Ascending aorta (tissue), 2 donors: ENCODE measurements at places on chromosomes 5 and 9. TPM values are rescaled to one million over a fixed set of nuclear protein-coding genes. Genes with fewer than 3 reads are reported as not detected.

Gene IGIP
- 5.6 TPM for total RNA-seq

DNA sequence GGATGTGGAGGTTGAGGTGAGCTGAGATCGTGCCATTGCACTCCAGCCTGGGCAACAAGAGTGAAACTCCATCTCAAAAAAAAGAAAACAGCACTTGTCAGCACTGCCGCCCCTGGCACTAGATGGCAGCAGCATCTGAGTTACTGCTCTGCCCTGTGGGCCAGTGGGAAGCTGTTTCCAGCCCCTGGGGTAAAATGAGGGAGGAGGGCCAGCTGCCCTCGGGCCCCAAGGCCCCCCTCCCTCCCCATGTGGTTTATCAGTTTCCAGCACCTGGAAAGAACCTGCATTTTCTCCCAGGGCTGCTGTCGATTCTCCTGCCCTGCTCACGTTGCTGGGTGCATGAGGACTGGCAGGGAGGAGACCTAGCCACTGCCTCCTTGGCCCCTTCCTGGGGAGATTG is 13.2 kb upstream of the CEL start:
- H3K27ac ChIP-seq = no peak overlapping the region
- H3K4me1 ChIP-seq = no peaks in the 10 kb centered on the region
- DNase-seq = no peak
- no peak overlapping the region for H3K4me3 ChIP-seq
- peaks cover 86% of the 10 kb centered on the region for H3K36me3 ChIP-seq

DNA sequence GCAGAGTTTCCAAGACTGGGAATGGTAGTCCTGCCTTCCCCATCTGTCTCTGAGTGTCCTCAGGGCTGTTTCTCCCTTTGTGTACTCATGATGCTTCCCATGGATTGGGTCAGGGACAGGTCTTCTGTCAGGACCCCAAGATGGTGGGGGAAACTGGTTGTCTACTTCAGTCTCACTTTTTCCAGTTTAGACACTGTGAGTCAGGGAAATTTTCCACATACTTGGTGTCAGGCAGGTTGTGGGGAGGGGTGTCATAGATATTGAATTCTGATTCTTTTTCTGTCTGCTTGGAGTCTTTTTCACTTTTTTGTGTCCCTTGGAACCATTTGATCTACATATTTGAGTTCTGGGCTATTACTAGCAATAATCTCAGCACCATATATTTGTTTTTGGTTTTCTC is 10.3 kb downstream of the POLK start:
- no peaks in the 10 kb centered on the region for H3K4me1 ChIP-seq
- no peaks in the 10 kb centered on the region for H3K27me3 ChIP-seq
- DNase-seq = no peak
- H3K36me3 ChIP-seq = no peaks in the 10 kb centered on the region
- H3K4me3 ChIP-seq = no peak overlapping the region
- H3K27ac ChIP-seq = peak overlapping the region; percentile 72

DNA sequence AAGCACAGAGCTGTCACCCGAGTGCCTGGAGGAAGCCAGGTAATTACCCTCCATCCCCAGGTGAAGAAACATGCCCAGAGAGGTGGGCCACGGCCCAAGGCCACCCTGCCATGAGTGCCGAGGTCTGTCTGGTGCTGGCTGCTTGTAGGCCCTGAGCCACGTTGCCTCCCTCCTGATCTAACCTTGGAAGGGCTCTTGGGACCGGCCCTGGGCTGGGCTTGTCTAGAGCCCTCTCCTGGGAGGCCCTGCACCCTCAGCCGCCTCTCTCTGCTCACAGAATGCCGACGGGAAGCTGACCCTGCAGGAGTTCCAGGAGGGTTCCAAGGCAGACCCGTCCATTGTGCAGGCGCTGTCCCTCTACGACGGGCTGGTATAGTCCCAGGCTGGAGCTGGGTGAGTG is 39.4 kb upstream of the HMCN2 start:
- no peak overlapping the region for H3K4me3 ChIP-seq
- no peak for DNase-seq
- H3K27me3 ChIP-seq = no peaks in the 10 kb centered on the region

- no peaks in the 10 kb centered on the region for H3K4me1 ChIP-seq
- H3K27ac ChIP-seq = no peak overlapping the region
- DNase-seq = no peak
- no peak overlapping the region for H3K4me3 ChIP-seq
- H3K27me3 ChIP-seq = no peaks in the 10 kb centered on the region
- H3K36me3 ChIP-seq = peaks cover 50% of the 10 kb centered on the region
Measured at GRCh38 chr9:93546356-93546755, 30.0 kb upstream of the PHF2 start.

DNA sequence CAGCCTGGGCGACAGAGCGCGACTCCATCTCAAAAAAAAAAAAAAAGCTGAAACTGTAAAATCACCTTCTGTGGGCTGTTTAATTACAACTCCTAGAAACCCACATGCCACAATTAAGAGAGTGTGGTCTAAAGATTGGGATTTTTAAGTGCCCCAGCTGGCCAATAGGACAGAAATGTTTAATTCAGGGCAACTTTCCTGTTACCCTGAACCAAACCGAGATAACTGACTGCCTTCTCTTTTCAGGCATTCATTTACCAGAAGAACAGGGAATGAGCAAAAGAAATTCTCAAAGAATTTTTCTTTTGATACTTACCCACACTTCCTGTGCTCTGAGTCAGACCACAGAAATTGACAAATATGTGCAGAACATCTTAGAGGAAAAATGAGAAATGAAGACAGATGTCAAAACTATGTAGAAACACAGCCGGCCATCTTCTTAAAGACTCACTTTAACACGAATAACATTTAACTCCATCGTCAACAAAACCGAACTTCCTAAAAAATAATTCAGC is 221.3 kb upstream of the DAPK1 start:
- DNase-seq = no peak
- no peaks in the 10 kb centered on the region for H3K27me3 ChIP-seq
- H3K36me3 ChIP-seq = no peaks in the 10 kb centered on the region
- H3K4me3 ChIP-seq = no peak overlapping the region

DNA sequence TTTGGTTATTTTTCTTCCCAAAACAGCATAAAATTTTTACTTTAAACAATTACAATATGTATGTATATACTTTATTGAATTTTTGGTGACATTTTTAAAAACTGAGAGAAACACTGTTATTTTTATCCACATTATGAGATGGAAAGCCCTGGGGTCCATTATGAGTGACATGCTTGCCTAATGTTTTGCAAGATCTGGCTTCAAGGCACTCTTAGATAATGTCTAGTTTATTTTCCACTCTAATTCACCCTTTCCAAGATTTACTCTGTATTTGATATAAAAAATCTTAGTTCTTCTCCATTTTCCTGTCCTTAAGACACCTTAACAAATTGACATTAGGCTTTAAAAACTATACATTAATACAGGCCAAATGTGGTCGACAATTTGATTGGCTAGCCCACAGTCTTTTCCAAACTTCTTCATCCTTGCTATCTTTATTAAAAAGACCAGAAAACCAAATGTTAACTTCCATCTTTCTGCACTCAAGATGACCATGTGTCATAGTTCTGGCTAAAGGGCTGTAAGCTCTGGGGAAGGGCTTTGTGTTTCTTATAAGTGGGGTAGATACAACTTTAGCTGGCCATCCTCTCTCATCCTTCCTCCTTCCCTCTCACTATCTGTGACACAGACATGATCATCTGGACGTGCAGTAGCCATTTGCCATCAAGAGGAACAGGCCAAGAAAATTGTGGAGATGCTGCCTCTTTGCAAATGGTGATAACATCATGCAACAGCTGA is 561.1 kb downstream of the PDE4D start:
- no peak overlapping the region for H3K4me3 ChIP-seq
- H3K27me3 ChIP-seq = no peaks in the 10 kb centered on the region
- no peak for DNase-seq
- H3K27ac ChIP-seq = no peak overlapping the region
- no peaks in the 10 kb centered on the region for H3K4me1 ChIP-seq

DNA sequence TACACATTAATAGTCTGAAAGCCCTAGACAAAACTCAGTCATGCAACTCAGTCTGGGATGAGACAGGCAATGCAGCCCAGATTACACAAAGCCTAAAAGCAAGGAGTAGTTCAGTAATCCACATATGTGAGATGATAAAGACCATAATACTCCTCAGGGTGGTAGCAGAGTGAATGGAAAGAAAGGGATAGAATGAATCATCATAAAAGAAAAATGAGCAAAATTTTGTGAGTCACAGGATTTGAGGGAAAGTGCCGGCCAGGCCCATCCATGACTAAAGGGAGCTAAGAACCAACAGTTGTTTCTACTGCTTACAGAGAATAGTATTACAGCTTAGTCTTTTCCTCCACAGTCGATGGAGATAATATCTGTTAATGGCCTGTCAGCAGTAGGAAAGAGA is 90.0 kb upstream of the POU5F2 start:
- no peaks in the 10 kb centered on the region for H3K4me1 ChIP-seq
- H3K27me3 ChIP-seq = no peaks in the 10 kb centered on the region
- no peak overlapping the region for H3K4me3 ChIP-seq
- DNase-seq = no peak

GRCh38 chr5:151317871-151318270 is 14.3 kb upstream of the SLC36A3 start:
- no peaks in the 10 kb centered on the region for H3K27me3 ChIP-seq
- H3K27ac ChIP-seq = no peak overlapping the region
- no peak overlapping the region for H3K4me3 ChIP-seq
- no peak for DNase-seq
- H3K4me1 ChIP-seq = no peaks in the 10 kb centered on the region

GRCh38 chr5:27325513-27325912 is 287.1 kb upstream of the CDH9 start:
- no peaks in the 10 kb centered on the region for H3K4me1 ChIP-seq
- no peak overlapping the region for H3K27ac ChIP-seq
- no peak for DNase-seq
- H3K27me3 ChIP-seq = no peaks in the 10 kb centered on the region
- H3K4me3 ChIP-seq = no peak overlapping the region

DNA sequence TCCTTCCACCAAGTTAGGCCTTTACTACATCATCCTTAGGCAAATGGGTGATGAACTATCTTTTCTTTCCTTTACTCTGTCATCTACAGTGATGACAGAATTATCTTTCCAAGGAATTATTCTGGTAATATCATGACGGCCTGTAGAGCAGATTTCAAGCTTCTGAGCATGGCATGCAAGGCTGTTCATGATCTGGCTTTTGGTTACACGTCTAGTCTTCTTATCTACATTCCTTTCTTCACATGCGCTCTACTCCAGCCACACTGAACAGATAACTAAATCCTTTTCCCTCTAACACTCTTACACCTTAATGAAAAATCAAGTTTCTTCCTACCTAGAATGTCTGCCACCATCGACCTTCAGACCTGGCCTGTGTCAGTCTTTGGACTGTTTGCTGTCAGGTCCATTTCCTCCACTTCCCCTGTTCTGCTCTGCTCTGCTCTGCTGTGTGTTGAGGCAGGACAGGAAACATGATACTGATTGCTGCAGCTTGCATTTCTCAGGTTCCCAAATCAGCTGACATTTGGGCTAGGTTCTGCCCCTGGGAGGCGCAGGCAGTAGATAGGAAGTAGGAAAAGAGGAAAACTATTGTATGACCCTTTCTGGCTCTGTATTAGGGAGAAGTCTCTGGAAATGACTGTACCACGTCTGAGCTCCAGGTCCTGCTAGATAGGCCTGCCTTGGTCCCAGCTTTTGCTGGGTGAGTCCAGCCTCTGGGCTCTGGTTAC is 4.2 kb downstream of the SCGB3A2 start:
- no peak overlapping the region for H3K4me3 ChIP-seq
- H3K4me1 ChIP-seq = peaks cover 3% of the 10 kb centered on the region
- H3K27ac ChIP-seq = peak overlapping the region; percentile 18
- no peaks in the 10 kb centered on the region for H3K36me3 ChIP-seq
- no peaks in the 10 kb centered on the region for H3K27me3 ChIP-seq

- no peaks in the 10 kb centered on the region for H3K27me3 ChIP-seq
- no peak overlapping the region for H3K4me3 ChIP-seq
- H3K36me3 ChIP-seq = no peaks in the 10 kb centered on the region
- no peak for DNase-seq
- H3K27ac ChIP-seq = peak overlapping the region; percentile 65
Measured at GRCh38 chr9:136566901-136567300, 21.1 kb upstream of the NOTCH1 start.

- no peaks in the 10 kb centered on the region for H3K27me3 ChIP-seq
- H3K4me1 ChIP-seq = no peaks in the 10 kb centered on the region
- no peak overlapping the region for H3K27ac ChIP-seq
- no peak for DNase-seq
- H3K36me3 ChIP-seq = no peaks in the 10 kb centered on the region
Measured at GRCh38 chr5:135501965-135502364, 33.8 kb downstream of the NEUROG1 start.
